Activated CD4-positive, alpha-beta T cell treated with anti-CD3 and anti-CD28 coated beads, Interleukin-2, amount 50 U/mL, for 16 hours (primary cell): ENCODE measurements at places on chromosomes 11 and 22.

DNA sequence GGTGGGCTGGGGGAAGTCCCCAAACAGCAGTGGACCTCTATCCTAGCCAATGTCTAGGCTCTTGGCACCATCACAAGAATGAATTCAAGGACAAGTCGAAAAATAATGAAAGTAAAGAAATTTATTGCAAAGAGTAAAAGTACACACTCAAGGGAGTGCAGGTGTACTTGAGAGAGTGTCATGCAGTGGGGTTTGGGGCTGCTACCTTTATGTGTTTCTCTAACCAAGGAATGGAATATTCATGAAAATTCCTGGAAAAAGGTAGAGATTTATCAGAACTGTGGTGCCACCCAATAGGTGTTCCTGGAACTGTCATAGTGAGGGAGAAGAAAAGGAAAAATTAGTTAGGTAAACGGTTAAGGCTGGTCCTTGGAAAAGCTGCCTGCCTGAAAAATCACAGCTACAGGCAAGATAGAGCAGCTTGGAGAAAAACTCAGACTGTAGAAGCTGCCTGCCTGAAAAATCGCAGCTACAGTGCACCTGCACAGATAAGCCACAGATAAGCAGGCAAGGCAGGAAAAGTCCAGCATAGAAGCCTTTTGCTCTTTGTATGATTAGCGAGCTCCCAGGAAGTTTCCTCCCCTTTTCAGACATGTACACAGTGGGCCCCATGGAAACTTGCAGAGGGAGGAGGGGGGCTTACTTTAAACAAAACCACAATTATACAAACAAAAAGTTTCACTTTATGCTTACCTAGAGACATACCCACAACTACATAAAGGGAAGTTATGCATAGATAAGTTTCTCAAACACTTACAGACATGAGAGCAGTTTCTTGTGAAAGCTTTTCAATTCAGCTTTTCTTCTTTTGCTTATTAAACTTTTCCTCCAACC, 71.4 kb upstream of the B3GNT6 start:
- DNase-seq = peak; percentile 8

DNA sequence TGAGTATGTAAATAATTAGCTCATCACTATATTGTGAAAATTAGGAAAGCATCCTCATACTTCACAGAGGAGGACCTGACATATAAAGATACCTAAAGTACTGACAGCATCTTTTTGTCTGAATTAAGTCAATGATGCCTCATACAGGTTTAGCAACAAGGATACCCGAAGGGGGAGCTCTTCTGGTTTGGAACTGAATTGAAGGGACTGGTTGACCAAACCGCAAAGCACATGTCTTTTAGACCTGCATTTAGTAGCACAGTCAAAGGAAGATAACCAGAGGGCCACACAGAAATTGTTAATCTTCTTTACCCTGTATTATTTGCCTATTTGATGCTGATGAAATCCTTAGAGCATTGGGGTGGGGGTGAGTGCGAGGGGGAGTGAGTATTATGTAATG, 12.9 kb upstream of the WT1 start:
- DNase-seq = no peak

GRCh38 chr11:2076441-2076840, 62.7 kb downstream of the IGF2 start:
- no peak for DNase-seq

- DNase-seq = no peak
Observed at GRCh38 chr11:134120921-134121526, 52.2 kb downstream of the JAM3 start.

DNA sequence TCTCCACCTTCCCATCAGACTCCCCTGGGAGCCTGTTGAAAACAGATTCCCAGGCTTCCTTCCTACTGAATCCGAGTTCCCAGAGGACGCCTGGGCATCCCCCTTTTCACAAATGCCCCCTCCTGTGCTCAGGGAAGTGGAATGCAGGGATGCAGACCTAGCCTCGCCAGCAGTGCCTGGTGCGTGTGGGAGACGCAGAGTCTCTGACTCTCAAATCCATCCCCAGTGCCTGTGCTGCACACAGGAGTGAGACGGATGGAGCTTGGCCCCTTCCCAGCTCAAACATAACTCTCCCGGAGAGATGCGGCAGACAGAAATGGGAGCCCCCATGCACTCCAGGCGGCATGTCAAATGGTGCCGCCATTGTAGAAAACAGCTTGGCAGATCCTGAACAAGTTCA, 62.6 kb downstream of the CTTN start:
- no peak for DNase-seq

GRCh38 chr11:75577207-75577606, 15.2 kb downstream of the SERPINH1 start:
- peak; percentile 39 for DNase-seq

DNA sequence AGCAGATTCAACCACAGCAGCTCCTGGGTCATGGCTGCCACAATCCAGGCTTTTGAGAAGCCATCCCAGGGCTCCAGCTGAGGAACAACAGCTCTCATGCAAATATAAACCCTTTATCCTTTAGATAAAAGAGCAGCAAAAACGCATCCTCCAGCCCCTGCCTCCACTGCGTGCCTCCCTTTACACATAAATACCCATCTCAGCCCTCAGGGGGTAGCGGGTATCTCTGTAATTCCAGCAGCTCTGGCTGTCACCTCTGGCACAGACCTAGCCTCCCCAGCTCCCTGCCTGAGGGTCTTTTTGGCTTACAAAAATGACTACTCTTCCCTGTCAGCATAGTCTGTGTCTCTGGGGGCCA, 21.6 kb downstream of the LMO1 start:
- DNase-seq = no peak
